ENCODE measurements at places on chromosomes 4 and X.

DNA sequence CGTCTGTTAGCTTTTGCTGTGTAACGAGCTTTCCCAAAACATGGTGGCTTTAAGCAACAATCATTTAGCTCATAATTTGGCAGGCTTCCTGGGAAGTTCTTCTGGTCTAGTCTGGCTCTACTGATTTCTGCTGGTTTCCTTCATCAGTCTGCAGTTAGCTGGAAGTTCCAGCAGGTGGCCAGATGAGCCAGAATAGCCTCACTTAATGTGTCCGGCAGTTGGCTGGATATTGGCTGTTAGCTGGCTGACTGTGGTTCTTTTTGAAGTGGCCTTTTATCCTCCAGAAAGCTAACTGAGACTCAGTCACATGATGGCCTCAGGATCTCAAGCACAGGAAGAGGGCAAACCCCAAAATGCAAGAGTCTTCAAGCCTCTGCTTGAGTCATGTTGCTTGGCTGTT lies 34.9 kb downstream of the FTHL17 start:
- peak; percentile 15 for DNase-seq

- no peak for DNase-seq
Observed at GRCh38 chr4:157013656-157014055, 42.1 kb upstream of the PDGFC start.

DNA sequence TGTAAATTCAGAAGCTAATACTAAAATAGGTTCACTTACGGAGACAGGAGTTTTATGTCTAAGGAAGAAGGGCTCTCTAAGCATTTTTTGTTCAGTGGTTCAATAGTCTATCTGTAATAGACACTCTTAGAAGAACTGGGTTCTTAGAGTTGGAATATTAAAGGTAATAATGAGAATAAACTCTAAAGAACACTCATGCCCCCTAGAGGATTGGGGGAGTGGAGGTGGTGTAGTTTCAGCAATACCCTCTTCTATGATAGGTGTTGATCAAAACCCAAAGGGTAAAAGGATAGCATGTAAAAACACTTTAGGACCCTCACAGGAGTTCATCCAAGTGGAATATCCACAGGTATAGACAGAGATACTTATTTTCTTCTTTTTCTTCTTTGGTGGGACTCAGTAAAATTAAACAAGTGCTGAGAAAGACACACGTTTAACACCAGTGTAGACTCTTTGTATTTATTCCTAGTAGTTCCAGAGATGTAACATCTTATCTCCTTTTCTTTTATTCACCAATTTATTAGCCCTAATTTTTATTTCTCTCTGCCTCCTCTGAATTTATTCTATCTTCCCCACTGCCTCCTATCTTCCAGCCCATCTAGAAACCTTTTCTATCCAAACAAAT lies 25.7 kb upstream of the MND1 start:
- peak; percentile 39 for DNase-seq

DNA sequence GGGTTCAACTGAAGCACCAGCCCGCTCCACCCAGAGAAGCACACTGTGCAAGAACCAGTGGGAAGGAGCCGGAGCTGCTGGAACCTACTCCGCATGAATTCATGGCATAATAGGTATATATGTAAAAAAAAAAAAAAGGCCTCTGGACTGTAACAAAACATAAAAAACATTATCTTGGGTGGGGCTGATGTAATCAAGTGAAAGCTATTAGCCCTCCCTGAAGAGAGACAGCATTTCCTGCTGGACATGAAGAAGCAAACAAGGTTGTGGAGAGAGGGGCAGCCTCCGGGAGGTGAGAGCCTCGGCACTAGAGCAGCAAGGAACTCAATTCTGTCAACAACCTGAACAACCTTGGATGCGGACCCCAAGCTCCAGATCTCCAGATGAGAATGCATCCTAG lies 50.7 kb downstream of the PLAC1 start:
- DNase-seq, result no peak

DNA sequence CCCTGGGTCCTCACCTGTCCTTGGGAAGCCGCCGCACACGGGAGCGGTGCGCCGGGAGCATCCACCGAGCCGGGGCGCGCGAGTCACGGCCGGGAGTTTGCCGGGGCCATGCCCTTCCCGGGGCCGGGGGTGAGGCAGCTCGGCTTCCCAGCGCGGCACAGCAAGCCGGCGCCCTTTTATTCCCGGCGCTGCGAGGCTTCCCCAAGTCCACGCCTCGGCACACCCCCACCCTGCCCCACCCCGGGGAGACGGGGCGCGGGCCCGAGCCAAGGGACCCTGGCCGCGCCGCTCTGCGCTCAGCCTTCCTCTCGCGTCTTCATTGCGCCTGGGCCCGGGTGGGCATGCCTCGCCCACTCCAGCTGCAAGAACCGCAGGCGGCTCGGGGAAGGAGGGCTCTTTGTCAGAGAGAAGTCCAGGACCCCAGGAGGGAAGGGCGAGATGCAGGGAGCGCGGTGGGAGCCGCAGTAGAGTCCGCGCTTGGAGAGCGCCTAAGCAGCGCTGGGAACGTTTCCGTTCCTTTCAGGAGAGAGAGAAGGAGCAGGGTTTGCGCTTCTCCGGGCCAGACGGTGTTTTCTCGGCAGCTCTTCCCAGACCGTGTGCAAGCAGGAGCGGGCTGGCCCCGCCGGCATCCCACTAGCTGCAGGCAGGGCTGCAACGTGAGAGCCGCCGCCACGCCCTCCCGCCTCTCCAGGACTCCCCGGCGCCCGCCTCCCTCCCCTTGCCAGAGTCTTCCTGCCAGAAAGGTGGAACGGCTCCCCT lies at the start of gene MXRA5:
Gene MXRA5, minus strand, starts transcription at position 152 of the 759 bp plus-strand sequence. CDS start 2,819 bp downstream, outside the sequence.
- no peak for DNase-seq

DNA sequence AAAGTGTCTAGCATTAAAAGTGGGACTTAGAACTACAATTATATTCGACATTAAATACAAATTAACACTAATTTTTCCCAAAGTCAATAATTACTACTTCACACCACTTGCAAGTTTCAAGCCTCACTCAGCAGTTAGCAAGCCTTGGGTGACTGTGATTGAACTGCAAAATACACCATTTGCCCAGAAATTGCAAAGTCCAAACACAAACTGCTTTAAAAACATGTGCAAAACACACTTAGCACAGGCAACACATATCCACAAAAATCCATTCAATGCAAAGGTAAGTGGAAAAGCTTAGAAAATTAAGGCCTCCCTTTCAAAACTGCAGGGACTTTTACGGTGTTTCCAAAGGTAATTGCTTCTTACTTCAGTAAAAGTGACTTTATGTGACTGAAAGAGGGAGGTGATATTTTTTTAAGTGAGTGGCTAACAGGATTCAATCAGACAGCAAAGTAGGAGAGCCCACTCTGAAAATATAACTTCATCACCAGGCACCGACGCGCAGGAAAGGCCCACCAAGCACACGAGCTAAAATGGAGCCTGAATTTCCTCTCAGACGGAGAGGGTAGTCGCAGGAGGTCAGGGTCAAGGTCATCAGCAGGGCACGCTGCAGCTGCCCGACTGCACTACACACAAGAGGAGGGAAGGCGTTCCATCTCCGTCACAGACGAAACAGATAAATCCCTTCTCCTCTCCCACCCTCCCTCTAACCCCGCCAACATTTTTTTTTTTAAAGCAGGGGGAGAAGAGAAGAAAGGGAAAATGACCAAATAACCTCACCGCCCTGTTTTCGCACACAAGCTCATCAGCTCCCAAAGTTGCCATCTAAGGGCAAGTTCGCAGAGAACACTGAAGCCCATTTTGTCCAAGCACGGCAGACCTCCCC lies 3.1 kb downstream of the ZNF827 start:
- DNase-seq, result peak; percentile 33

- DNase-seq, result no peak
Observed at GRCh38 chr4:7590189-7590588, 155.5 kb upstream of the PSAPL1 start.

GRCh38 chr4:146333895-146334262 lies 119.5 kb downstream of the REELD1 start:
- no peak for DNase-seq

DNA sequence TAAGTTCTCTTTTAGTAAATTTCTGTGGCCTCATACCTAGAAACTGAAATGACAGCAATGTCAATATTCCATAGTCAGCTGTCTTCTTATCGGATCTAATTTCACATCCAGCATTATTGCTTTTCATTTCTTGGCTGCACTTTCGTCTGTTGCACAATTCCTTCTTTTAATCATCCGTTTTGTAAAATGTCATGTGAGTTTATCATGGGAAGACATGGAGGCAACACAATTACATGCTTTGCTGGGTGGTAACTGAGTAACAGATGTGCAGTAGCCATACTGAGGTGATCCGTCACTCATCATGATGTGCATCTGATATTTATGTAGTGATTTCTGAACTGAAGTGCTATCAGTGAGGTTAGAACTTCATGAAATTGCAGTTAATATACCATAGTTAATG lies 68.3 kb upstream of the SLC7A11 start:
- DNase-seq, result no peak

DNA sequence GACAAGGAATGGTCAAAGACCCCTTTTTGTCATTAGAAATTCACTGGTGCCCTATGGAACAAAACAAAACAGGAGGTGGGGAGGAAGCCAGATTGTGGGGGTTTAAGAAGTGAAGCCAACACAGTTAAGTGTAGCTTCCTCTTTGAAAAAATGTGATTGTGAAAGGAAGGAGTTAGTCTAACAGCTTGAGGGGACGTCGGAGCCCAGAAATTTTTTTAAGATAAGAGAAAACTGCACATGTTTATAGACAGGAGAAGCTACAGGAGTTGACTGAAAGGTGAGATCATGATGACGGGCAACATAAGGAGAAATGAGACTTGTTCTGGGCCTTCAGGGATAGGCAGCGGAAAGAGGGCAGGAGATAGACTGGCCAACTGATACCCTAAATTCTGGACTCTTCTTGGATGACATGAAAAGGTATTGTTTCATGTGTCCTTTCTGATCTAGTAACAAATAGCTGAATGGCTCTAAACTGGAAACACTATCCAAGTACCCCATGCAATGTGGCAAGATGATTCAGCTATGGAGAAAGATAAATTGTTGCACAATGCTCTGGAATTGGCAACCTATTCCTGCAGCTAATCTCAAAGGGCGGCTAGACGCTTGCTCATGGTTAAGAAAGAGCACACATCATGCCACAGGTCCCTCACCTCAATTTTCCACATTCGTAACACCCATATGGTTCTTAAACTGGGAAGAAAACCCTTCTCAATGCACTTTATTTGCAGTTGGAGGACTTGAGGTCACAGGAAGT lies 3.7 kb upstream of the HDAC8 start:
- no peak for DNase-seq

DNA sequence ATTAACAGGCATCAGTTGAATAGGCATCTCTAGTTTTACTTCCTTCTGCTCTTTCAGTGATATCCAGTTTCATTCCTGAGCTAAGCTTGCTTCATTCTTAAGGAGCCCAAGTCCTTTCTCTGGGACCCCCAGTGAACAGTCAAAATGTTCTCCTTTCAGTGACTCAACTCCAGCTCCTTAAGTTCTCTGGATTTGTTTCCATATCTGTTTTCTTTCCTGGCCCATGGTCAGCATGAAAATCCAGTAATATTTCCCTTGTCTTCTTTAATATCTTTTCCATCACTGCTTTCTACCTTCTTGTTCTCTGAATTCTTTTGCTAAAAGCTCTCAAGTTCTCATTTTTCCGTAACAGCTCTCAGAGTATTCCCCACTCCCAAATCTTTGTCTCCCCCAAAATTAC lies 25.5 kb downstream of the ADGRL3 start:
- DNase-seq, result no peak

- no peak for DNase-seq
Observed at GRCh38 chrX:107290019-107290418, 83.6 kb downstream of the DNAAF6 start.

DNA sequence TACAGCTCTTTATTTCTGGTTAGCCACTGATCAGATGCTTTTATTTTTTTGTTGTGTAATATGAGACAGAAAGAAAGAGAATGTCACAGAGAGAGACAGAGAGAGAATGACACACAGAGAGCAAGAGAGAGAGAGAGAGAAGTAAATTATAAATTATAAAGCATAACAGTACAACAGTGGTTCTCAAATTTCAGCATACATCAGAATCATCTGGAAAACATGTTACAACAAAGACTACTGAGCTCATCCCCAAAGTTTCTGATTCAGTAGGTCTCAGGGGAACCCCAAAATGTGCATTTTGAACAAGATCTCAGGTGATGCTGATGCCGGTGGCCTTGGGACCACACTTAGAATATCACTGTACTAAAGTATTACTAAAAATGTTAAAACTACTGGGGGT lies 245.8 kb upstream of the DIAPH2 start:
- DNase-seq, result no peak

- no peak for DNase-seq
Observed at GRCh38 chr4:156896527-156896926, 75.1 kb downstream of the PDGFC start.

GRCh38 chr4:814312-814850 lies 11.5 kb downstream of the CPLX1 start:
- no peak for DNase-seq

DNA sequence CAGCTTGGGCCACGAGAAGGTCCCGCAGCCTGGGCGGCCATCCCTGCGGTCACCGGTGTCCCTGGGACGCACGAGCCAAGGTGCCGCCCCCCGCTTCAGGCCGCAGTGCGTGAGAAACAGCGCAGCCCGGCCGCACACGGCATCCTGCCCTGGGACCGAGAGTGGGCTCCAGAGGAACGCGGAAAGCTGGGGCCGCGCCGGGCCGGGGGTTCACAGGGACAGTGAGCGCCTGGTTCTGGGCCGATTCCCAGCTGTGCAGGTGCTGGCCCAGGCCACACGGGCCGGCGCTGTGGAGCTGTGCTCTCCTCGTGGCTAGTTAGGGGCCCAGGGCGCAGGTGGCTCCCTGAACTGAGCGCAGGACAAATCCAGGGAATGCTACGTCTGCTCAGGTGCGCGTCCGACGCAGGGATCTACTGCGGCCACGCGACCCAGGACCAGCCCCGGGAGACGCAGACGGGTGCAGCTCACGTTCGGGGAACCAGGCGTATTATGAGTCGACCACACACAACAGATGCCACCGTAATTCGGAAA lies 25.8 kb upstream of the GTPBP6 start:
- no peak for DNase-seq

- no peak for DNase-seq
Observed at GRCh38 chrX:29903360-29903759, 312.0 kb upstream of the MAGEB2 start.

DNA sequence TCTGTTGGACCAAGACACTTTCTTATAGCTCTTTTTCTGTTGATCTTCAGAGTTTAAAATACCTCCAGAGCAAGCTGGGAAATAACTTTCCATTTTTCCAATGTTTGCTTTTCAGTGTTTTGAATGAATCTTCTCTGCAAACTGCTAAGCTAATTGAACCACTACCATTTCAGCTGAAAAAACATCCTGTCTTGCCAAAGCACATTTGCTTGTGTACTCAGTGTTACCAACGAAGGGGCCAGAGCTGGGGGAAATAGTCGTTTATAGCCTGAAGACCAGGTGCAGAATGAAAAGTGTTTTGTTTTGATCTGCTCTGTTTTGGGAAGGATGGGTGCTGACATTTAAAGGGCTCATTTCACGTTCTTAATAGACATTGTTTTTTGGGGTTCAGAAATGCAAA lies 88.4 kb upstream of the CLNK start:
- DNase-seq, result no peak

- no peak for DNase-seq
Observed at GRCh38 chr4:121376097-121376496, 4.7 kb downstream of the QRFPR start.
